NCI-H446 treated with DMSO at 0.1 percent for 48 hours (cell line): ENCODE measurements at places on chromosomes 16 and 17.

DNA sequence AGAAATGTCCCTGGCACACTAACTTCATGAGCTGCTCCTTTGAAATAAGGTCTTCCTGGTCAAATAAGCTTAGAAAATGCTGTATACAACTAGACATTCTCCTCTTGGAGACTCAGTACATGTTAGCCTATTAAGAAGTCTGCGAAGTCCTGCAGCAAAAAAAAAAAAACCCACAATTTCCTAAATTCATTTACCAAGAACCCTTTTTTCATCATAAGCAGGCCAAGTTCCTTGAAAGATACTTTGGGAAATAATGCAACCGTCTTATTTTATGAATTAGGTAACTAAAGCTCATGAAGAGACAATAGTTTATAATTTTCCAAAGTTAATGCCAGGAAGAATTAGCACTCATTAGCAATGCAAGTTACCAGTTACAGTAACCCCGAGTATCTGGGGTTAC, 49.0 kb upstream of the HAS3 start:
- DNase-seq, result no peak

DNA sequence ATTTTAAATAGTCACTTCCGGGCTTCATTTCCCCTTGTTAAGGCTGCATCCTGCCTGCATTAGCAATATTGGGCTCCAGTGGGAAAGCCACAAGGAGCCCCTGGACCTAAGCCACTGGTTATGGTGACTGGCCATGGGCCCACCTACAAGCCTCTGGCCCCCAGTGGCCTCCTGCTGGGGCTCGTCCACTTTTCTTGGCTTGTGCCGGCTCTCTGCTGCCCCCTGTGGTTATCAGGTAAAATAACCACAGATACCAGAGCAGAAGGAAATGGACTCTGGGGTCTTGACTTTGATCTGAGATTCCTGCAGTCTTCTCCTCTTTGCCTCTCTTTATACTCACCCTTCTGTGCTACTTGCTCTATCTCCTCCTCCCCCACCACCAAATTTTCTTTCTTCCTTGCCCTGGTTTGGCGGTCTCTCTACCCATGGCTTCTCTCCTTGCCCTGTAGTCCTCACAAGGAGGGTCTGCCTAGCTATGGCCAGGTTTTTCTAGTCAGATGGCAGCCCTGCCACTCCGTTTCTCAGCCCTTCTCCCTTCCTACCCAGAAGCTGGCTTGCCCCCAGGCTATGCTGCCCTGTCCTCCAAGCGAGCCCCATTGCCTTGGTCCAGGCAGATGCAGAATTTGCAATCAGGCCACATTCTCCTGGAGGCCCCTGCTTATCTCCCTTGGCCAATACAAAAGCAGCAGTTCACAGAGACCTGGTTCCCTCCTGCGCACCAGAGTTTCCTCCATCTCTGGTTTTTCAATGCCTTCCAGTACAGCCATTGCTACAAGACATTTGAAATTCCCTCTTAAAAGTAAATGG, 82.9 kb upstream of the RCVRN start:
- no peak for DNase-seq

- DNase-seq, result no peak
These were observed 51.0 kb upstream of the CA10 start for GRCh38 chr17:52209507-52209906.

DNA sequence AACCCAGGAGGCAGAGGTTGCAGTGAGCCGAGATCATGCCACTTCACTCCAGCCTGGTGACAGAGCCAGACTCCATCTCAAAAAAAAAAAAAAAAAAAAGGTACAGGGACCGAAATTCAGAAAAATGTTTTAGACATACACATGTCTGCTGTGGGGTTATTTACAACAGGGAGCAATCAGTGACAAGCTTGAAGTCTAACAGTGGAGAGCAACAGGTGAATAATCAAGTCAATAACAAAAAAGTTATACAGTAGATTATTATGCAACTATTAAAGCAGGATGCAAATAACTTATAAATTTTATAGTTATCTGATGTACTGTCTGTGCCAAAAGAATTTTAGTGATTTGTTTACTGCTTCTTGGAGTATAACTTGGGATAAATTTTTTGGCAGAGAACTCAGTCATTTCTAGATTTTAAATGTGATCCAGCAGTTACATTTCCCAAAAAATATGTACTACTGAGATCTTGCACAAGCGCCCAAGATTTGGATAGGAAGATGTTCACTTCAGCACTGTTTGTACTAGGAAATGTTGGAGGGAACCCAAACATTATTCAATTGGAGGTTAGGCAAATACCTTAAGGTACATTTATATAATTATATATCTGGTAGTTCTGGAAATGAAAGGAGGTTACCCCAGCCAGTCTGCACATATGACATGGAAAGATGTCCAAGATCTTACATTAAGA, 34.1 kb downstream of the EEF2K start:
- DNase-seq, result no peak

DNA sequence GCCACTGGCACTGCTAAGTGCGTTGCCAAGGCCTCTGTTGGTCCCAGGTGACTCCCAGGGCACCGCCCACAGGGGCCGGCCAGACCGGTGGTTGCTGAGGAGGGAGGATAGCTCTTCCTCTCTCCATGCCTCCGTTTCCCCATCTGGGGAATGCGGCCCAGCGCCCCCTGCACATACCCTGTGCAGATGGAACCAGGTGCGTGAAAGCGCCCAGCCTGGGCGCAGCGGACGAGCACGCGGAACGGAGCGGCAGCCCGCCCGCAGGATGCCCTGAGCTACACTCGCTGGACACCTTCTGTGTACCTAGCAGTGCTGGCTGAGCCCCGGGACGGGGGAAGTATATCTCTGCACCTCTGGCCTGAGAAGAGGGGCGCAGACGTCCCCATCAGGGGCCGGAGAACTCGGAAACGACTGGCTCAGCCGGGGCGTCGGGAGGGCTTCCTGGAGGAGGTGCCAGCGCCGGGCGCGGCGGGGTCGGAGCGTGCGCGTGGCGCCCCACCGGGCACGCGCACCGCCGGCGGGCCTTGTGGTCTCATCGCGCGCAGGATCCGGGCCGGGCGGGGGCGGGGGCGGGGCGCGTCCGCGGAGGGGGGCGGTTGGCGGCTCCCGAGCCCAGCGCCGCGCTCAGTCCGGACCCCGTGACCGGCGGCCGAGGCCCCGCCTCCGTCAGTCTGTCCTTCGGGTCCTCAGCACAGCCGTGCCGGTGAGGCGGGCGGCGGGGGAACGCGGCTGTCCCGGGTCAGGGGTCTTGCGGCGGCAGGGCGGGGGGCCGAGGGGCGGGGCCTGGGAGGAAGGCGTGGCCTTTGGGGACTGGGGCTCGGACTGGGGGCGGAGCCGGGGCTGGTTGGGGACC, at the start of the genes CCDC78 and HAGHL:
Gene CCDC78, minus strand, starts transcription at position 6 of the 853 bp plus-strand sequence. CDS start 76 bp downstream, outside the sequence.
Gene HAGHL, plus strand, starts transcription at position 669 of the 853 bp plus-strand sequence. CDS start 404 bp downstream, outside the sequence.
- no peak for DNase-seq

- DNase-seq, result no peak
These were observed 11.9 kb downstream of the PER1 start for GRCh38 chr17:8140065-8141029.

DNA sequence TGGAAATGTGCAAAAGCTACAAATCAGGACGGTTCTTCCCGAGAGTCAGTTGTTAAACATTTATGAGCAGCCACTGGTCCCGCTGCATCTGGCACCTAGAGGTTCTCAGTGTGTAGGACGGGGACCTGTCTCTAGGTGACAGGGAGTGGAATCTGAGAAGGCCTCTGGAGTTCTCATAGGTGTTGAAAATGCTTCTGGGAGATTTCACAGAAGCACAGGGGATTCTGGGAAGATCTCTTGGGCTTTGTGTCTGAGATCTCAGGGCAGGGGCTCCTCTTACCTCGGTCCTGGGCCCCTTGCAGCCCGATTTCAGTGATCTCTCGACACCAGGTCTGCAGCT, 8.9 kb downstream of the ALOX15 start:
- no peak for DNase-seq

DNA sequence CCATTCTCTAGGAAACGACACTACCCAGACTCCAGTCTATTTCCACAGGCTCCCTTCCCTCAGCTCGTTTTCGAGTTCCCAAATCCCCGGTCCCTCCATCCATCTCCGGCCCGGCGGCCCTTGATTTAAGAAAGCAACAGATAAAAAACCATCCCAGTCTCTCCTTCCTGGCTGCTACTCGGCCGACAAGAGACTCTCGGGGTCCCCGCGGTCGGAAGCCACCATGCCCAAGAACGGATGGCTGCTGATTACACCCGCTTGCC, 182 bp downstream of the RPL26 start:
- no peak for DNase-seq

GRCh38 chr17:63434951-63435571, 11.0 kb downstream of the CYB561 start:
- peak; percentile 39 for DNase-seq

- no peak for DNase-seq
These were observed 17.7 kb upstream of the PHAF1 start for GRCh38 chr16:67091906-67092566.

- DNase-seq, result no peak
These were observed 33.5 kb downstream of the SMURF2 start for GRCh38 chr17:64628641-64629040.

DNA sequence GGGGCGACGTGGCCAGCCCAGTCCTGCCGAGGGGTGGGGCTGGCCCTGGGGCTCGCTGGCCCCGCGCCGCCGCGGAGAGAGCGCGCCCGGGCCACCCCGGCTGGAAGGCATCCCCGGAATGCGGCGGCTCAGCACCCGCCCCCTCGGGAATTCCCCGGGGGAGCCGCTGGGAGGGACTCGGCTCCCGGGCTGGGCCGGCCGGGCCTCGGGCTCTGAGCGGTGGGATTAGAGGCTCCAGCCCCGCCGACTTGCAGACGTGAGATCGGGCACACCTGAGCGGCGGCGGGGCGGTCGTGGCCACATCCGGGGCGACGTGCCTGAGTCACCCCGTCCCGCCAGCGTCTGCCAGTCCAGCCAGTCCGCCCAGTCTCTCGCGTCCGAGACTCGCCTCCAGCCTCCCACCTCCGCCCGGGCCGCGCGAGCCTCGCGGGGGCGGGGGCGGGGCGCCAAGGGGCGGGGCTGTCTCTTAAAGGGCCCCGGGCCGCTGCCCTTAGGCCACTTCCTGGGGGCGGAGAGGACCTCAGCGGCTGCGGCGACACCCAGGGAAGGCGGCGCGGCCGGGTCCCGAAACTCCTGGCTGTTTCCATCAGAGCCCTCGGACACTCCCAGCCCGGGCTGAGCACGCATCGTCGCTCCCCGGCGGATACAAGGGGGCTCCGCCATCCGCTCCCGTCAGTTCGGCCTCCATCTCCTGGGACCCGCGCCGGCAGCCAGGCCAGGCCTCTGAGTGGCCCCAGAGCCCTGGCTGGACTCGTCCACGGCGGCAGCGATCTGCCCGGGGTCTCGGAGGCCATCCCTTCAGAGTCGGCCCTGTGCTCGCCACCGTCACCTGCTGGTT, at the start of gene KCTD11:
Gene KCTD11, plus strand, starts transcription at position 498 of the 838 bp plus-strand sequence.
- DNase-seq, result no peak

DNA sequence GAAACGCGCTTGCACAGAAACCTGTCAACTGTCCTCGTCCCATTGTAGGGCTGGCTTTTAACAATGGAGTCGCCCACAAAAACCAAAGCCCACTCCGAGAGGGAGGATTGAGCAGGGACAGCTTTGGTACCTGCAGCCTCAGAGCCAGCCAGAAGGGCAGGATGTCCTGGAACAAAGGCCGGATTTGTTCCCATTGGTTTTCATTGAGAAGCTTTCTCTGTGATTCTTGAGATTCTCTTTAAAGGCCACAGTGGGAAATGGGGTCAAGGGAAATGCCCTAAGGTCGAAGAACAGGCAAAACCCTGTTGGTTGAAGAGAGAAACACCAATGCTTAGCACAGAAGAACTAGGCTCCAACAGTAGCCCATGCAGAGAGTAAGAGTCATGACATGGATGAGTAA, 65.4 kb downstream of the C16orf78 start:
- DNase-seq, result no peak

GRCh38 chr17:40532520-40533253, 31.3 kb upstream of the TNS4 start:
- DNase-seq, result no peak

DNA sequence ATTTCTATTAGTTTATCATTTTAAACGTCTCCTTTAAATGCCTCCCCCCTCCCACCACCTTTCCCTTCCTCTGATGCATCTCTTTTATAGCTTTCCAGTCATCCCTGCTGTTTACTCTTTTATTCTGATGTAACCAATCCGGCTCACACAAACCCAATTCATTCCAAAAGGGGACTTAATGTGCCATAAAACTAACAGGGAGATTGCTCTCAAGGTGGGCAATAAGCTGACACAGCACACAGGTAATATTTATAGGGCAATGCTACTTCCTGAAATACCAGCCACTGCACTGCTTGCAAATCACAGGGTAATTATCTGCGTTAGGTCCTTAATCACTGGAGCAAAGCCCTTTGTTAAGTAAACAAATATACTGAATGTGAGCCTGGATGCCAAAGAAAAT, 23.3 kb upstream of the CA10 start:
- DNase-seq, result no peak

GRCh38 chr17:57538736-57539456, 206.2 kb downstream of the CCDC182 start:
- DNase-seq, result no peak

- DNase-seq, result no peak
These were observed 279.2 kb upstream of the RPL38 start for GRCh38 chr17:73924114-73924908.

- no peak for DNase-seq
These were observed 5.3 kb upstream of the KAT7 start for GRCh38 chr17:49783071-49783715.
